ENCODE measurements at places on chromosomes 2 and 18.

- DNase-seq = no peak
Measured at GRCh38 chr2:100886085-100886484, 66.1 kb downstream of the NPAS2 start.

DNA sequence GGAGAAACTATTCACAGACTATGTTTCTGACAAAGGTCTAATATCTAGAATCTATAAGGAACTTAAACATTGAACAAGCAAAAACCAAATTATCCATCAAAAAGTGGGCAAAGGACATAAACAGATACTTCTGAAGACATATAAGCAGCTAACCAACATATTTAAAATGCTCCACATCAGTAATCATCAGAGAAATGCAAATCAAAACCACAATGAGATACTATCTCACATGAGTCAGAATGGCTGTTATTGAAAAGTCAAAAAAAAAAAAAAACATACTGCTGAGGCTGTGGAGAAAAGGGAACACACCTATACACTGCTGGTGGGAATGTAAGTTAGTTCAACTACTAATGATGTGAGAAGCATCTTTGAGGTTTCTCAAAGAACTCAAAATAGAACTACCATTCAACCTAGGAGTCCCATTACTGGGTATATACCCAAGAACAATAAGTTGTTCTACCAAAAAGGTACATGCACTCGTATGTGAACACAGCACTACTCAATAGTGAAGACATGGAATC, 220.4 kb upstream of the TFPI start:
- DNase-seq = peak; percentile 9

DNA sequence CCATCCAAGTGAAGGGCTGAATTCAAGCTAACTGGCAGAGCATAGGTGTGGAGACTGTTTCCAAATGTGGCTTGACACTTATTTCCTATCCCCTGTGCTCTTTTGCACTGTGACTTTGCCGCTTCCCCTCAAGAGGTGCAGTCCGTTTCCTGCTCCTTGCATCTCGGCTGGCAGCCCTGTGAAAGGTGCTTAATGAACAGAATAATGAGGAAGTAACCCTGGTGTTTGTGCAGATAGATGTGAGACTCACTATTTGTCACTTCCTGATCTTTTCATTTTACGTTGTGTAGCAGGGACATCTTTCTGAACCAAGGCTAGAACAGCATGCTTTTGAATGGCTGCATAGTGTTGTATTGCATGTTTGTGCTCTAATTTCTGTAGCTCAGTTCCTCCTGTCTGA, 60.8 kb downstream of the CEP192 start:
- no peak for DNase-seq

GRCh38 chr2:121536347-121536746, 5.7 kb downstream of the RNU4ATAC start:
- DNase-seq = no peak

DNA sequence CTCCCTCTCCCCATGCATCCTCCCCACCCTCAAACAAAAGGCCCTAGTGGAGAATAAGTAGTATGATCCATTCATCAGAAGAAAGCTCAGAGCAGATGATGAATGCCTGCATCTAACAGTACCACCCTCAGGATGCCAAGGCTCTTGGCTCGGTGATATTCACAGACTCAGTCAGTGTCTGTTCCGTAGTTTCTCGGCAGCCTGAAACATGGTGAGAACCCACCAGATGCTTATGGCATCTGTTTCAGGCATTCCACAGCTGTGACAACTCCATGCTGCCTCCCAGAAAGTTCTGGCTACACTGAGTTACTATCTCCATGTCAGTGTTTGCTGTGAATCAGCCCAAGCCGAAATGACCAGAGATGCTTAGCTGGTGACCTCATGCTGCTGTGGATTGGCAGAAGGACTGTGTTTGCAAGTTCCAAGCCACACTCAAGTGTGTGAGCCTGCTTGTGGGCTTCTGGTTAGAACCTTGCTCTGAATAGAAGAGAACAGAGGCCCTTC, 83.9 kb downstream of the WDSUB1 start:
- peak; percentile 95 for DNase-seq

DNA sequence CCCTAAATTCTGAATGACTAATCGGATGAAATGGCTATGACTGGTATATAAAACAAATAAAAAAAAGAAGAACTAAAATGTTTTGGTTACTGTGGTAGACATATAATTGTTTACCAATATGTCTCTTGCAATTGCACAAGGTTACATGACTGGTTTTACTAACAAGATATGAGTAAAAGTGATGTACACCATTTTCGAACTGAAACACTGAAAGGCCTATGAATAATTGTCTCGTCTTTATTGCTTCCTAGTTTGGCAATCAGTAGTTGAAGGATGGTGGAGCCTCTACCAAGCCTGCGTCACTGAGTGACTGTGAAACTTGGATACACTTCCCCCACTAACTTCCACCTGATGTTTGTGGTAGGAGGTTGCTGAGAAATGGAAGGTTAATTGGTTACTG, 16.5 kb downstream of the CDH19 start:
- no peak for DNase-seq

- DNase-seq = peak; percentile 67
Measured at GRCh38 chr2:172806493-172806892, 70.8 kb downstream of the RAPGEF4 start.

DNA sequence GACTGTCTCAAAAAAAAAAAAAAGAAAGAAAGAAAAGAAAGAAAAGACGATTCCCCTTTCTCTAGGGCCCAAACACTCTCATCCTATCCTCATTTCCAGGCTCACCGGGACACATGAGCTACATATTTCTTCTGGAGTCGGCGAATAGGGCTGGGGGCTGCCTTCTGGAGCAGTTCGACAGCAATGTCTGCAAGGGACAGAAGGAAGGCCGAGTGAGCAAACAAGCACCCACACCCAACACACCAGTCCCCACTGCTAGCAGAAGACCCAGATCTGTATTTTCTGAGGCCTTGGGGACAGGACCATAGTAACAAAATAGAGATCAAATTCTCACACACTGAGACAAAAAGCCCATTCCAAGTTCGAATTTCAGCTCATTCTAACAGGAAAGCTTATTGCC, 1.2 kb downstream of the CNPPD1 start:
- DNase-seq = no peak

GRCh38 chr2:128410035-128410757, 91.5 kb upstream of the HS6ST1 start:
- no peak for DNase-seq

GRCh38 chr18:9217743-9218451, 81.3 kb downstream of the ANKRD12 start:
- no peak for DNase-seq

GRCh38 chr18:7740821-7741220, 173.7 kb downstream of the PTPRM start:
- DNase-seq = no peak

DNA sequence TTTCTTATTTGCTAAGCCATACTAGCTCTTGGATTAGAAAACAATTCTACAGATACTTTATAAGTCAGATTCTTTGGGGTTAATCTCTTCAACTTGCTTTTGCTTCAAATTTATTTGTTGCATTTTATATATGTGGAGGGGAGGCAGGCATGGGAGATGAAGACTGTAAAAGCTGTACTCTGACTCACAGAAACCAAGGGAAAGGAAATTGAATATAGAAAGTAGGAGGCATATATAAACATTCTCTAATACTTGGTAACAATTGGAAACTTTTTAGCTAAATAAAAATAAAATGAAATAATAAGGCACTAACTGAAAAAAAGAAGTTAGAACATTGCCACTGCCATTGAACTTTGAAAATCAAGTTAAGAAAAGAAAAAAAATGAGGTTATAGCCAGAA, 21.3 kb downstream of the PLA2R1 start:
- DNase-seq = no peak

GRCh38 chr18:24918257-24918656, 433.7 kb downstream of the ZNF521 start:
- no peak for DNase-seq

DNA sequence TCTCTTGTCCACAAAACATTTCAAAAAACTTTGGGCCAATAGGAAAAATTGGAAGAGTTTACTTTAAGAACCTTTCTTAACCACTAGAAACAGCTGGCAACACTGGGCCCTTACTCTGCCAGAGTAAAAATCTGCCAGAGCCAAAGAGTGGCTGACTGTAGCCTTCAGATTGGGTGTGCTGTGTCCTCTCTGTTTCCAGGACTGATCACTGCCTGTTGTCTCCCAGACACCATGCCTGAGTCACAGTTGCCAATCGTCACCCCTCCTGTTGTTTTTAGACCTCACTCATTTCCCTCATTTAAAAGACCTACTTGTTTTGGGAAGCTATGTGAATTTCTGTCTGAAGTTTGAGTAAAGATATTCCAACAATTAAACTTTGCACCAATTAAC, 159.1 kb downstream of the PPP1R1C start:
- DNase-seq = peak; percentile 36

DNA sequence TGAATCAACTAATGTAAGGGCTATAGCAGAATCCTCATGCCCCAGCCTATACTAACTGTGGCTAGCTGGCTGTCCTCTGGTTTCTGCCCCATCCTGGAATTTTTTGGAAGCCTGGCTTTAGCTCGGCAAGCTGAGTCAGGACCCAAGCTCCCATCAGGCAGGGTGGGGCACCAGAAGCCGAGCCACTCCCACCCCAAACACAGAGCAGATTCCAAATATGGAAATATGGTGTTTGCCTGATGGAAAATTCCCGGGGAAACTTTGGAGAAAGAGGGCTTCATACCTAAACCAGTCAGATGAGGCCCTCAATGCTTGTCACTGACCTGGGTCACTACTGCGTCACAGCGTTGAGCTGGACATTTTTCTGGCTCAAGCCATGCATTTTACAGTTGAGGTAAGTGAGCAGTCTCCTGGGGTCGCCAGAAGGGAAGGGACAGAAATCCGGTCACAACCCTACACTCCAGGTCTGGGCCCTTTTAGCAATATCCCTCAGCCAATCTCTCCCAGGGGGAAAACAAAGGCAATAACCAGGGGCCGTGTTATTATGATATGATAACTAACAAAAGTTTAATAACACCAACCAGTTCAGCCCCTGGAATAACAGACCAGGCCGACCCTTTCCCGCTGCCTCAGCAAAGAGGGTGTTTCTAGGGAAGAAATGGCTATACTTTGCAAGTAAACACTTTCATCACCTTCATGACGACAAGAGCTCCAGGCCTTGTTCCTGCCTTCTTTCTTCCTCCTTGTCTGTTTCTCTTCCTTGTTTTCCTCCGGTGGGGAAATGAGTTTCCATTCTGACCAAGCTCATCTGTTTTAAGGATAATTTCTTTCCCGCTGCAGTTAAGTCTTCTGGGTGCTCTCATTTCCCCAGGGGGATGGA, 37.7 kb downstream of the PSD4 start:
- peak; percentile 93 for DNase-seq

GRCh38 chr2:65489269-65489668, 56.9 kb upstream of the SPRED2 start:
- no peak for DNase-seq

DNA sequence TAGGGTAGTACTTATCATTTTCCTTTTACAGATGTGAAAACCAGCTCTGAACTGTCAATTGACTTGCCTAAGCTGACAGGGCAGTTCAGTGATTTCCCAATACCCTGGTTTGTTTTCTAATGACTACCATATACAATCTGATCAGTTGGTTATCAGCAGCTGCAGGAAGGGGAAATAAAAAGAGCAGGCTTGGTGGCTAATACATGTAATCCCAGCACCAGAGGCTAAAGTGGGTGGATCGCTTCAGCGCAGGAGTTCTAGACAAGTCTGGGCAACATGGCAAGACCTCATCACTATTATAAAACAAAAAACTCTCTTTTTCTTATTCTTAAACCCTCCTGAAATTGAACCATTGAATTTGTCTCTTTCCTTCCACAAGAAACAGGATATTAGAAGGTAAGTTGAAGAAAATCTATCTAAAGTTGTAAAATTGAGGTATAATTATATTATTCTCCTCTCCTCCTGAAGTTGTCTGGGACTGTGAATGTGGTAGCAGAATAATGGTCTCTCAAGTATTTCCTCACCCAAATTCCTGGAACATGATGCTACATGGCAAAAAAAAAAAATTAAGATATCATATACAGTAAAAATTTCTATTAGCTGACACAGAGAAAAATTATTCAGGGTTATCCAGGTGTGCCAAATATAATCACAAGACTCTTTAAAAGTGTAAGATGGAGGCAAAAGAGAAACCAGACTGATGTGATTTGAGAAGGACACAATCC, 1441.6 kb downstream of the SUCLG1 start:
- no peak for DNase-seq

DNA sequence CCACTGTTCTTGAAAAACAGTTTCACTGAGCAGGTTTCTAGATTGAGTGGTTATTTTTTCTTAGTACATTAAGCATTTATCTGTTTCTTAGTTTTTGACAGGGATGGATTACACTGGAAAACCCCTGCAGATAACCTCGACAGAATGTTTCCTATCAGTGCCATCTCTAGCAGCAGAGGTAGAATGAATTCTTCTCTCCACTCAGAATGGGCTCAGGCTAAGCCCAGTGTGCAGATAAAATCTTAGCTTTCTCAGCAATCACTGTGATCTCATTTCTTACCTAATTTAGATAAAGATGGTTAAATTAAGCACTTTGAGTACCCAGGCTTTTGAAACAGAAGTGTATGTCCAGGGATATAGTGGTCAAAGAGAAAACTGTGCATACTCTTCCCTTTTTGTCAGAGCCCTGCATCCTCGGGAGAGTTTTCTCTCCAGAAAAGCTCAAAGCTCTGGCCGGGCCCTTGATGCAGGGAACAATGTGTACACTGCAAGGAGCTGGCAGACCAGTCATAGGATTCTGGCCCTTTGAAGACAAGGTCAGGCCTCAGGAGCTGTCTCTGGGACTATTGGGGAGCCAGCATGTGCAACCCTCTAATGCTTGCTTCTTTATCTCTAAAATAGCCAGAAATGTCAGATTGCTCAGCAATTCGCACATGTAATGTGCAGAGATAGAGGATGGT, 10.6 kb upstream of the AKAIN1 start:
- DNase-seq = no peak

- no peak for DNase-seq
Measured at GRCh38 chr2:105376010-105376409, 22.8 kb downstream of the FHL2 start.

DNA sequence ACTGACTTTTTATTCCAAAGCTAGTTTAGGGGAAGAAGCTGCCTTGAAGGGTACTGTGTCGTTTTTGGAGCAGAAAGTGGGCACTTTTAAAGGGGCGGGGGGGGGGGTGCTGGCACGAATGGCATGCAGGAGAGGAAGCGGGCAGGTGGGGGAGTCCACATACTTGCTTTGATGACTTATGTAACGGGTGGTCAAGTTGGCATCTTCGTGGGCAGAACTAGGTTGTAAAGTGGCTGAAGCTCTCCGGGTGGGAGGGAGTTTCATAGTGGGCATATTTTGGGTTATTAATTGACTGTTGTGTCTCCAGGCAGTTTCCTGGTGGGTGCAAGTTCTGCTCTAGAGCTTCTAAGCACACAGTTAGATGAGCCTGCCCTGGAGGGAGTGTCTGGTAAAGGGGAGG, 19.9 kb downstream of the PCARE start:
- no peak for DNase-seq

- DNase-seq = no peak
Measured at GRCh38 chr18:55407191-55407590, 180.8 kb downstream of the TCF4 start.

DNA sequence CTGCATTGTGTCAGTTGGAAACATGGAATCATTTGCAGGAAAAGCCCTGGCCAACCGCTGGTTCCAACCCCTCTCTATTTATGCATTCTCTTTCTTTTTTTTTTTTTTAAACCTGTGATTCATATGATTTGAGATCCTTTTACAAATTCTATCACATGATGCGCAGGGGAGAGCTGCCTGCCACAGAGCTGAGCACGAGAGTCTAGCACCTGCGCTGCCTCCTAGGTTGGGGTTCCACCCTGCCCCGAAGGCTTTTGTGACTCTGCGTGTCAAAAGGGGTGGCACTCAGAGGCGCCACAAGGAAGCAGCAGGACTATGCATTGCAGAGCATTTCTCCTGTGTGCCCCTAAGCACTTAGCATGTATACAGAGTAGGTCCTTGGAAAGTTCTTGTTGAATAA, 17.3 kb upstream of the ESPNL start:
- DNase-seq = no peak

All from GM03348 (cell line).